ENCODE measurements at places on chromosomes 2 and 18. TPM values are rescaled to one million over a fixed set of nuclear protein-coding genes. Genes with fewer than 3 reads are reported as not detected.

GRCh38 chr18:41072946-41073345, 882.1 kb upstream of the PIK3C3 start:
- DNase-seq: no peak

- no peak for DNase-seq
These were observed 320.6 kb downstream of the NCKAP5 start for GRCh38 chr2:133247631-133248030.

- DNase-seq: peak; percentile 57
These were observed 18.3 kb downstream of the DNPEP start for GRCh38 chr2:219369447-219369861.

TET3 gene
- 3.0 TPM for total RNA-seq

GRCh38 chr2:236935083-236935482, 150.6 kb upstream of the COPS8 start:
- DNase-seq: no peak

Data from left cardiac atrium (tissue), 4 donors.